NCI-H524 (cell line): ENCODE measurements at places on chromosomes 2 and 18.

- peak; percentile 43 for DNase-seq
Observed at GRCh38 chr2:158457092-158457825, 507 bp downstream of the PKP4 start.

DNA sequence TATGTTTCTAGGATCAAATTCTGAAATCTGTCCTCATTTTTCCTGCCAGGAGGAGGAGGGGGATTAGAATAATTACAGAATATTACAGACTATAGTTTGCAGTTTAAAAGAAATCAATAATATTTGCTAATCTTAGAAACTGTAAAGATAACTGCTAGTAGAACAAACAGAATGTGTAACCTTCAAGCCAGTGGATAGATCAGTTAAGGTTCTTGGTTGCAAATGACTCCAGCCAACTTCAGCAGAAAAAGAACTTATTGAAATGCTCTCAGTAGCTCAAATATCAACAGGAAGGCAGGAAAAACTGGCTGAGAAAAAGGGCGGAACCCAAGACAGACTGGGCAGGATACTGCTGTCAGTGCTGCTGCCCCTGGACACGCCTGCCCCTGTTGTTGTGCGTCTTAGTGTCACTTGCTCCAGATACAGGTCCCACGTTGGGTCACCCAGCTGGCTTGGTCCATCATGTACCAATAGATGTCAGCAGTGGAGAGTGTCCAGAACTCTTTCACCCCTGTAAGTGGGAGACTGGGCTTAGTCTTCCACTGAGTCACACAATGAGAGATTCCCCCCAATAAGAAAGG lies 10.2 kb downstream of the NMUR1 start:
- no peak for DNase-seq

DNA sequence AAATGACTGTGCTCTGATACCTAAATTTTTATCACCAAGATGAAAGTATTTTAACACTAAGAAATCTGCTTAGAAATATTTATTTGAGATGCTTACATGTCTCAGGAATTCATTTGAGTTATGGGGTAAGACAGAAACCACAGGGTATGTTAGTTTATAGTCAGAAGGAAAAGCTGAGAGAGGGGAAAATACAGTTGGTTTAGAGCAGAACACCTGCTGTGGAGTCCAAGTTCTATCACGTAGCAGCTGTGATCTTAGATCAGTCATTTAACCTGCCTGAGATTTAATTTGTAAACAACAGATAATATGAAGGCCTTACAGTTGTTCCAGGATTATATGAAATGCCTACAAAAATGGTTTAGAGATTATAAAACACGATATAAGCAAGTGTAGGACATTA lies 29.0 kb downstream of the PDE6D start:
- no peak for DNase-seq

DNA sequence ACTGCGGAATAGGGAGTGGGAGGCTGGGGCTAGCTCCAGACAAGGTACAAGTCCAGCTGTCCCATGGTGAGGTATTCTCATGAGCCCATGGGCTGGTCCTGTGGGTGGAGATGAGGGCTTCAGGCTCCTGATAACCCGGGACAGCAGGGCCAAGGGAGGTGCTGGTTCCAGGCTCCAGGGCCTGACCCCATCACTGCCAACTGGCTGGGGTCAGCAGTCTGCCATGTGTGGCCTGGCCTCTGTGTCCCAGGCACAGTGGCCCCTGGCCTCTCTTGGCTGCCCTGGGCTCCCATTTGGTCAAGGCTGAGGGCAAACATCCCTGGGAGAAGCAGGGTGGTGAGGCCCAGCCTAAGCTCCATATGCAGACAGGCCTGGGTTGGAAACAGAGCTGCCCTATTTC lies 966 bp upstream of the OXER1 start:
- no peak for DNase-seq

- DNase-seq: no peak
Observed at GRCh38 chr18:60978338-60978737, 354.9 kb upstream of the CDH20 start.

DNA sequence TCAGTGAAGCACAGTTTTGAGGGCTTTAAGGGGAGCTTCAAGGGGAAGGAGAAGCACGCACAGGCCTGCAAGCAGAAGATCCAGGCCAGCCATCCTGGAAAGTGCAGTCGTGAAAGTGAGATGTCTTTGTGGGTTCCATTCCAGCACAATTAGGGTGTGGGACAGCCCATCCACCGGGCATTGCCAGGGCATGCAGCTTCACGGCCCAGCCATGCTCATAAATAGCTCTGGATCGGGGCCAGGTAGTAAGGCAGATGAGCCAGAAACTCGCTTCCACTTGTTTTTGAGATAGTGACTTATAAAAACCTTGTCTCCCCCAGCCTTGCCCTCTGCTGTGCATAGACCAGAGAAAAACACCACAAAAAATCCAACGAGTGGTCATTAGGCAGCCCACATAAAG lies 21.0 kb downstream of the KDSR start:
- no peak for DNase-seq
